GOT3 (cell line): ENCODE measurements at places on chromosomes 5 and 9.

DNA sequence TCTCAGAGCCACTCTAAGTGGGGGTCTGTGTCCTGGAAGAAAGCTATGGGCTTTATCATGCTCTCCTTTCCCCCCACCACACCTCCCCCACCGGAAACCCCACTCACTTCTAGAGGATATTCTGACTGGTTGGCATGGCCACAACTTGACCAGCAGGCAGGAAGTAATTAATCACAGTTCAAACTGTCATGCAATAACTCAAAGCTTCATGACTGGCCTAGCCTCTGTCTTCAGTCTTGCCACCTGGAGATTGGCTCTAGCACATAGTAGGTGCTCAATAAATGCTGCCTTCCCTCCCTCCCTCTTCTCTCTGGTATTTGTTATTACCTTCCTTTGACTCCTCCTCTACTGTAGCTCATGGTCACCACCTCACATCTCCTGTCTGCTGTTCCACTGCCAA lies 124.7 kb downstream of the GABBR2 start:
- DNase-seq: no peak

- DNase-seq: no peak
Measured at GRCh38 chr5:58491216-58491892, at the start of gene GAPT. GAPT (plus strand) TSS chr5:58491435; CDS start chr5:58494537, 3,102 bp downstream.

DNA sequence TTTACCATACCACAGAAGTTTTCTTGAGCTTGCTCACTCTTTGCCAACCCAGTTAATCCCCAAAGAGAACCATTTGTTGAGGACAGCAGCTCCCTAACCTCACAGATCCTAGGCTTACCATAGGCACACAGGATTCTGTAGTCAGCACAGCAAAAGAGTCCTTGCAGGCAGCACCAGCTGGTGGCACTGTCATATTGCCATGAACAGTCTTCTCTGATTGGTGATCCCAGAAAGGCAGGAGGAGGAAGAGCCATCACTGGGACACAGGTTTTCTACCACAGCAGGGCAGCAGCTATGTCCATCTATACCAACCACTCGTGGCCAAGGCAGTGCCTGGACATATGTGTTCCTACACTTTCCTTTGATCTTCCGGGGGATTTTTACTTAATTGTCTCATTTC lies 297.1 kb upstream of the CD180 start:
- no peak for DNase-seq

GRCh38 chr9:88837731-88838130 lies 153.5 kb upstream of the S1PR3 start:
- no peak for DNase-seq

DNA sequence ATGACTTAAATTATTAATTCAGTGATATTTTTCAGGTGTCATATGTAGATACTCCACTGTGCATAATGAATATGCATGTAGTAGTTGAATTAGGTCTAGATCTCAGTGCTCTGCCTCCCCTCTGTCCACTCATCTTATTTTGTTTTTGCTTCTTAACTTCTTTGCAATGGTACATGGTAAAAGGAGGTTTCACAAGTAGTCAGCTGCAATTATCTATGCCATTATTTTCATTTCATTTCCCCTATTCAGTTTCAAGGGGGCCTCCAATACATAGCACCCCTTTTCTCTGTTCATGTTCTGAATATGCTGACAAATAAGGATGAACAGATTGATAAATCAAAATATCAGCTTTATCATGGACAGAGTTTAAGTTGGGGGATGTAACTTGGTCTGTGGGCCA lies 511.6 kb upstream of the ZNF608 start:
- no peak for DNase-seq

DNA sequence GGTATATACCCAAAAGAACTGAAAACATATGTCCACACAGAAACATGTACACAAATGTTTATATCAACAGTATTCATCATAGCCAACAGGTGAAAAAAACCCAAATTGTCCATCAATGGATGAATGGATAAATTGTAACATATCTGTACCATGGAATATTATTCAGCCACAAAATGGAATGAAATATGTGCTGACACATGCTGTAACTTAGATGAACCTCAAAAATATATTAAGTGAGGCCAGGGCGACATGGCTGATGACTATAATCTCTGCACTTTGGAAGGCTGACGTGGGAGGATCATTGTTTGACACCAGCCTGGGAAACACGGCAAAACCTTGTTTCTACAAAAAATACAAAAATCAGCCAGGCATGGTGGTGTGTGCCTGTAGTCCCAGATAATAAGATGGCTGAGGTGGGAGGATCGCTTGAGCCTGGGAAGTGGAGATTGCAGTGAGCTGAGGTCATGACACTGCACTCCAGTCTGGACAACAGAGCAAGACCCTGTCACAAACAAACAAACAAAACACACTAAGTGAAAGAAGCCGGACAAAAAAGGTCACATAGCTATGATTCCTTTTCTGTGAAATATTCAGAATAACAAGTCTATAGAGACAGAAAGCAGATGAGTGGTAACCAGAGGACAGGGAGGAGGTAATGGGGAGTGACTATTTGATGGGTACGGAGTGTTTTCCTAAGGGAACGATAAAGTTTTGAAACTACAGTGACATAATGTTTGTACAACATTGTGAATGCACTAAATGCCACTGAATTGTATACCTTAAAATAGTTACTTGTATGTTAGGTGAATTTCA lies 11.4 kb downstream of the KYAT1 start:
- DNase-seq: no peak

GRCh38 chr5:160460377-160461049 lies 38.9 kb downstream of the PTTG1 start:
- DNase-seq: no peak

- DNase-seq: no peak
Measured at GRCh38 chr9:133835262-133835901, 97.2 kb upstream of the SARDH start.

GRCh38 chr5:176391999-176392398 lies 3.4 kb downstream of the HIGD2A start:
- DNase-seq: no peak

DNA sequence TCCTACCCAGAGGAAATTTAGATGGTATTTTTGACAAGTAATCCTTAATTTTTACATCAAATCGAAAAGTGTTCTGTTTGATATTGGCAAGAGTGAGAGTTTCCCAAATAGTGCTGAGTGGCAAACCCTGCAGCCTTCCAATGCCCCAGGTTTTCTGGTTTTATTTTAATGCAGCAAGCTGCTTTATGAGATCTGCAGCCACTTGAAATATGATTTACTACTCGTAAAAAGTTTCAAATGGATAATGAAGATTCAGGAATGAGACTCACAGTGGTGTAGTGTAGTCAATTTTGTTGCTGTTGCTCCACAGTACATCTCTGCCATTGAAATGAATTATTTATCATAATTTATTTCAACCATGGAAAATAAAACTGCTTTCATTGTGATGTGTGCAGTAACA lies 23.6 kb upstream of the TLX3 start:
- DNase-seq: no peak

DNA sequence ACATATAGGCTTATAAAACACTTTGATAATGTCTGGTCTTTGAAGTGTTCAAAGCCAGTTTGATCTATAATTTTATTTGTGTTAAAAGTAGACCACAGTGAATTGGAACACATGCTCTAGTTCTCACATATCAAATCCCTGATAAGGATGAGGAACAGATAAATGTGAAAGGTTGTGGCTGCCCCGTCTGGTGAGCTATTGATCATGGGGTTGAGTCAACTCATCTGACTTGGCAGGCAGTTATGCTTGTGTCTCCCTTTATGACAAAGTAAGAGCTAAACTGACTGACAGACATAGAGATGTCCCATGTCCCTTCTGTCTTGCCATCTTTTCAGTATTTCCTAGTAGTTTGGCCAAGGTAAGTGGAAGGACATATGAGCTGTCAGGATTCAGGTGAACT lies 2.9 kb upstream of the ERMP1 start:
- no peak for DNase-seq

DNA sequence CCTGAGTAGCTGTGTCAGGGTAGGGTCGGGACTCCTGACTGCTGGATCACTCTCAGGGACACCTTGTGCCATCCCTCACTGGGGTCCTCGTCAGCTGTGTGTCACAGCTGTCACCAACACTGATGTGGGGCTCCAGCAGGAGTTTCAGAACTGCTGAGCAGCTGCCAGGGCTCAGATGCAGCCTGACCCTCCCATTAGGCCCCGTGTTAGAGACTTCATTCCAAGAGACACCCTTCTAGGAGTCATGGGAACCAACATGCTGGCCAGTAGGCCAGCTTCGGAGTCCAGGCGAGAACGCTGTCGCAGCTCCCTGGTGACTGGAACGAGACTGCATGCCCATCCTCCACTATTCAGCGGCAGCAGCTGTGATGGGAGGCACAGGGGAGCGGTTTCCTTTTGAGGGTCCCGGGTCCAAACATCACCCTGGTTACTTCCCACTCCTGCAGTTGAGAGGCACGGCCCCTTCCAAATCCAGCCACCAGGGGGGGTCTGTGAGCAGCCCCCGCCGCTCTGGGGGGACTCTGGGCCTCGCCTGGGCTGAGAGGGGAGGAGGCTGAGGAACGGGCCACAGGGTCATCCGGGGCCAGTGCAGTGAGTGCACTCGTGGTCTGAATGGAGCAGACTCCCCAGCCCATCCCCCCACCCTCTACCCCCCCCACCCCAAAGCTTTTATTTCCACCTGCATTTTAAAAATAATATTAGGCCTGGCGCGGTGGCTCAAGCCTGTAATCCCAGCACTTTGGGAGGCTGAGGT lies 12.6 kb upstream of the TCF7 start:
- no peak for DNase-seq

DNA sequence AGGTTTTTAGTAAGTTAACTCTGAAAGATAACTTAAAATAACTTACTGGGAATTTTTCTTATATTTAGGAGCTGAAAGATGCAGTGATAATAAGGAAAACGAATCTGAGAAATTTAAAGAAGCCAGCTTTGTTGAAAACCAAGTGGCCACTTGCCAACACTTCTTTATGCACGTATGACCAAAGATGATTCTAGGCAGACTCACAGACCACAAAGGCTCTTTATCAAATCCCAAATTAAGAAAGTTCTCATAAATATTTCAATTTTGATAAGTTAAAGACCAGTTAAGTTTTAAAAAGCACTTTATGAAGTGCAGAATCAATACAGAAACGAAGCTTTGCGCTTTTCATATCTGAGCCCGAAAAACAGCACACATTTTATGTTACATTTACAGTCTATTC lies 1.5 kb downstream of the AFF4 start:
- no peak for DNase-seq
